ENCODE measurements at places on chromosomes 1 and 21.

- DNase-seq: no peak
Measured at GRCh38 chr1:157723157-157723556, 22.6 kb upstream of the FCRL3 start.

DNA sequence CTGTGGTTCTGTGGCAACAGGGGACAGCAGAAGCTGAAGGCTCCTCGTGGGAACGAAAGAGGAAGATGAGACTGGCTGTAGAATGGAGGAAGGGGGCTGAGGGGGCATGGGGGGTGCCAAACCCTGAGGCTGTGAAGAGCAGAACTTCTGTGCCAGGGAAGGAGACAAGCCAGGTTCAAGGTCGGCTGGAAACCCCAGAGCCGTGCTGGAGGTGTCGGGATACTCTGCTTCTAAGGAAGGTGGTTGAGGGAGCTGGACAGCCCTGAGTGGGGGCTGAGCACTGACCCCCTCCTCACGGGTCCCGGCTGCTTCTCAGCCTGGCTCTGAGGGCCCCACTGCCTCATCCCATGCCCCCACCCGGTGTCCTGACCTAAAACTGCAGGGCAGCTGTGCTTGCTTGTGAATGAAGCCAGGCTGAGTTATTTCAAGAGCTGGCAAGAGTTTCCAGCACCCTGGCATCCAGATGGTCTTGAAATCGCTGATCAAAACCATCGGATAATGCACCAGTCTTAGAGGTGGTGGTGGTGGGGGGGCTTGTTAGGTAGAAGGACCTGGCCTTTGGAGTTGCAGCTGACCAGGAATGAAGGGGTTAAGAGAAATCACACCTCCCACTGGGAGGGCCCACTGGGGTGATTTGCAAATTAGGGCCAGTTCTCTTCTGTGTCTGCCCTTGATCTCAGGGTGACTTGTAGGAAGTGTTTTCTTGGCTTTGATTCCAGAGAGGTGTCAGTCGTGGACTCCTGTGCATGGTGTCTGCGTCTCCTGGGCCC is 218.9 kb upstream of the C1orf174 start:
- no peak for DNase-seq

- DNase-seq: no peak
Measured at GRCh38 chr1:22123901-22124404, 18.9 kb downstream of the WNT4 start.

DNA sequence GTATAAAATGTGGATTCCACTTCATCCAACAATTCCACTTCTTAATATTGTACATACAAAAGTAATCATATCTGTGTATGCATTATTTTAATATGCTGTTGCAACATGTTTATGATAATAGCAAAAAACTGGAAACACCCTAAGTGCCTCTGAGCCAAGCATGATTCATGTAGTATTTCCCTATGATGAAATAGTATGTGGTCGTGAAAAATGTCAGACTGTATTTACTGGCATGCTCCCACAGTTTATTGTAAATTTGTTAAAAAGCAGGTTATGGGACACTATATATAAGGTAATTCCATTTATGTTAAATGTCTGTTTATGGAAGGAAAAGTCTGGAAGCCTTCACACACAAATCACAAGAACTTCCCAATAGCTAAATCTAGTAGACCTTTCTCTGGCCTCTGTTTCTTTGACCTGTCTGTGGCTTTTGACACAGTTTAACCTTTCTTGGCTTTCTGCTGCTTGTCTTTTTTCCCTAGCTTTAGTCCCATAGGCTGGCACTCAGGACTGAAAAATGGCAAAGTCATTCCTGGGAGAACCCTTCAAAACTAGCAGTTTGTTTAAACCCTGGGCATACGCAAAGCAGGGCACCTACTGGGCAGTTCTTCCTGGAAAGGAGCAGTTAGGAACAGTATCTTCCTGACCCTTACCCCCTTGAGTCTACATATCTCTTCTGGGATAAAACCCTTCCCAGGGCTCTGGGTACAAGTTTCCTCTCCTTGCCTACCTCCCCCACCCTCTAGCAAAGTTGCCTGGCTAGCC is 65.4 kb upstream of the ARTN start:
- peak; percentile 35 for DNase-seq

DNA sequence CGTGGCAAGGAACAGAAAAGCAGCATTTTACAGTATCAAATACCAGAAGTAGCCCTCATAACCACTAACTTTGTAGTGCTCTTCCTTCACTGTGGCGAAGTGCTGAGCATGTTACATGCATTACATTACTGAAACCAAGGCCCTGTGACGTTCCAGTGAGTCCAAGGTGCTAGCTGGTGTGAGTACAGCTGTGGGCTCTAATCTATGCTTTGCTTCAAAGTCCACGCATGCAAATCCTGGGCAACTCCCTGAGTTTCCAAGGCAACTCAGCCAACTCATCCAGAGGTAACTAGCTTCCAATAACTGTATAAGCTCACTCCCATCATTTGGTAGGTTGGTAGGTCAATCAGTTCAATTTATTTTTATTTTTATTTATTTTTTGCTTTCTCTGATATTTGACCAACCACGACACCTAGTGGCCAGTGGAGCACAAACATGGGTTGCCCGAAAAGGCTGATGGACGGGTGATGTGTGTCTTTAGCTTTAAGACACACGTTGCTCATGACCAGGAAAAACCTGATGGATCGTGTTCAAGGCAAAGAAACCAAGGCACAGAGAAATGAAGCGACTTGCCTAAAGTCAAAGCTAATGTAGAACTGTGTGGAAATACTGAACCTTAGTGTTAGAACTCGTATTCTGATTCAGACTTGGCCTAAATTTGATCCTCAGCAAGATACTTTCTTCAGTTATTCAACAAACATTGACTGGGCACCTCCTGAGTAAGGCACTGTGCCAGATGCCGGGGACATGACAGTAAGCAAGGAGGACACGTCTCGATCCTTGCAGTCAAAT is 73.0 kb downstream of the GNG12 start:
- peak; percentile 71 for DNase-seq

DNA sequence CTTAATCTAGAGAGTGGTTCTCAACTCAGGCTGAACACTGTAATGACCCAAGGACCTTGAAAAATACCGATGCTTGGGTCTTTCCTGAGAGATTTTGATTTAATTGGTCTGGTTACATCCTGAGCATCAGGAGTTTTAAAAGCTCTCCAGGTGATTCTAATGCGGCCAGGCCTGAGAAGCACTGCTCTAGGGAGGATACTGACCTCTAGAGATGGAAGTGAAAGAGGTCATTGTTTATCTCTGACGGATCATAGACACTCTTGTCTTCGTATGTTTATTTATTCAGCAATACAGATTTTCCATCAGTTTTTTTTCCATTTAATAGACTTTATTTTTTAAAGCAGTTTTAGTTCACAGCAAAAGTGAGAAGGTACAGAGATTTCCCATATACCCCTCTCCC is 54.5 kb upstream of the IGSF5 start:
- DNase-seq: no peak

DNA sequence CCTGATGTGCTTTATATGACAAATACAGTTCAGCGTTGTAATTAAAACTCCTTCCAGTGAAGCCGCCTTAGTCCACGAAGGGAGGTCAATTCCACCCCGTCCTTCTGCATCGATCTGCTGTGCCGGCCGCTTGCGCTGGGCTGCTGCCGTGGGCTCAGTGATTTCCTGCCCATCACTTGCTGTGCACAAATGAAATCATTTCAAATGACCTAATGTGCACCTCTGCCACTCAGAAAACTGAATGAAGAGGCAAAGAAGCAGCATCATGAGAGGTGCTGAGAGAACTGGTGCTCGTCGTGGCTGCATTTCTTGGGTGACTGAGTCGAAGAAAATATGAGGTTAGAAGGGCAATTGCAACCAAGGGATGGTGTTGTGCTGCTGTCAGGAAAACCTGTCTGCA is 144.3 kb upstream of the SYT6 start:
- DNase-seq: no peak

DNA sequence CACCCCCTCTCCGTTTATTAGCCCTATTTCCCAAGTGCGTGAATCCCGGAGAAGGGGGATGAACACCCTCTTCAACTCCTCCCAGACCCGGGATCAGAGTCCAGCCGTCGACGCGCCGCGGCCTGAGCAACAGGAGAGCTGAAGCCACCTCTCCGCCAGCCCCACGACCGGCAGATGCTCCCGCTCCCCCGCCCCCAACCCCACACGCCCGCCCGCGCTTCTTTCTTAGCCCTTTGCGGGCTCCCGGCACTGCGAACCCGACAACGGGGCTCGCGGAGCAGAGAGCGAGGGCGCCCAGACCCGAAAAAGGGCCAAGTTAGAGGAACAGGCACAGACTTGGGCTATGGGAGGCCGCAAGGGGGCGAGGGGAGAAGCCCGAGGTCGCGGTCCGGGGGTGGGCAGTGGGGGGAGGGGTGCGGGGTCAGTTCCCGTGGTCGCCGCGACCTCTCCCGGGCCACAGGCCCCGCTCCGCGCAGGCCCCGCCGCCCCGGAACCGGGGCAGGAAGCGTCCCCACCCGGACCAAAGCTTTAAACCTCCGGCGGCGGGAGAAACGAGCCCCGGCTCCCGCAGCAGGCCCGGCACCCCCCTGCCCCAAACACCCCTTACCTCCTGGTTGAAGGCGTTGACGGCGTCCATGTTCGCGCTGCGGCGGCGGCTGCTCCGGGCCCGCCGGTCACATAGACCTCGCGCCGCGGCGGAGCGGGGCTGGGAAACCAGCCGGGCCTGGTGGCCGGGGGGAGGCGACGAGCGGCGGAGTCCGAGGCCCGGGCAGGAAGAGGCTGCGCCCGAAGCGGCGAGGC is 662 bp downstream of the SCAF4 start:
- peak; percentile 51 for DNase-seq

GRCh38 chr1:46672696-46673095 is 1.0 kb downstream of the TEX38 start:
- no peak for DNase-seq

DNA sequence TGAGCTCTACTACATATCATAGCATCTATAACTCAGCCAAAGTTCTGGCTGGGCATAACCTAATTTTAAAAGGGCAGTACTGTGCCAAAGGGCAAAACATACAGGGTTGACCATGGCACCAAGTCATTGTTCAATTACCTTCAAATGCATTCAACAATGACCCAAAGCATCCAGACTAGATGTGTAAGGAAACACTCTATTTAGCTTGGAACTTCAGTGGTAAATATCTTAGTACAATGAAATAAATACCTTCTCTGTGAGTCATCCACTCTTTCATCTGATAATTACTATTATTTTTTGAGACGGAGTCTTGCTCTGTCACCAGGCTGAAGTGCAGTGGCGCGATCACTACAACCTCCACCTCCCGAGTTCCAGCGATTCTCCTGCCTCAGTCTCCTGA is 70.0 kb downstream of the NVL start:
- DNase-seq: no peak

DNA sequence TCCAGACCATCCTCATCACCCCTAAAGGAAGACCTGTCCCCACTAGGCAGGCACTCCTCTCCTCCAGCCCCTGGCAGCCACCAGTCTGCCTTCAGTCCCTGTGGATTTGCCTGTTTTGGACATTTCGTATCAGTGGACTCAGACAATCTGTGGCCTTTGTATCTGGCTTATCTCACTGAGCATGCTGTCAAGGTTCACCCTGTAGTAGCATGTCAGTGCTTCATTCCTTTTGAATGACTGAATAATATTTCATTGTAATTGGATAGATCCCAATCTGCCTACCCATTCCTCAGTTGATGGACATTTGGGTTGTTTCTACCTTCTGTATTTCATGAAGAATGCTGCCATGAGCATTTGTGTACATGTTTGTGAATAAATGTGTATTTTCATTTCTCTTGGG is 32.9 kb upstream of the RNF187 start:
- DNase-seq: no peak

- DNase-seq: peak; percentile 93
Measured at GRCh38 chr1:203440771-203441170, 34.8 kb upstream of the PRELP start.

DNA sequence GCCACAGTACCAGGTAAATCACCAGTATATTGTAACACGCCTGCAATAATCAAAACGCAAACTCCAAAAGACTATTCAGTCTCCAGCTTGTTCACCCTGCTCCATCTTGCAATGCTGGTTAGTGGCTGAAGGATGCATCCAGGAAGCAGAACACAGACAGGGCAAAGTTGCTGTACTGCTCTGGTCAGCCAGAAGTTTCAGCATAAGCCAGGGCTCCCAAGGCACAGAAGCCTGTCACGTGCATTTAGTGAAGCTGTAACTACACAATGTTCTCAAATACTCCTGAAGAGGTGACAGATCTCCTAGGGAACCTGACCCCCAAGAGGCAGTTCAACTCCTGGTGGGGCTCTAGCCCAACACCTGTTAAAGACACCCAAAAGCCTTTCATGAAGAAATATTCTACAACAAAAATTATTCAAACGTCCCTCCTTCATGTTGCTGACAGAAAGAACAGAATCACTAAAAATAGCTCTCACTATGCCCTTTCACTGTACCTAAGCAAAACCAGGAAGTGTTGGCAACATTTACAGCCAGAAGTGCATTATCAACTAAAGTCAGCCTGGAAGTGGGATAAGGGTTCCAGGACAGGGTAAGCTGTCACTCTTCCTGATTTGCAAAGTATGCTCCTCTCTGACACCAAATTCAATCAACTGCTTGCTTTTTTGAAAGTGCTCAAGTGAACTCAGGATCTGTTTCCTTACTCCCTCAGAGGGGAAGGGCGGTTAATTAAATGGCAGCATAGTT is 52.1 kb downstream of the SLC35D1 start:
- no peak for DNase-seq

GRCh38 chr1:154256686-154257085 is 15.7 kb upstream of the HAX1 start:
- no peak for DNase-seq

DNA sequence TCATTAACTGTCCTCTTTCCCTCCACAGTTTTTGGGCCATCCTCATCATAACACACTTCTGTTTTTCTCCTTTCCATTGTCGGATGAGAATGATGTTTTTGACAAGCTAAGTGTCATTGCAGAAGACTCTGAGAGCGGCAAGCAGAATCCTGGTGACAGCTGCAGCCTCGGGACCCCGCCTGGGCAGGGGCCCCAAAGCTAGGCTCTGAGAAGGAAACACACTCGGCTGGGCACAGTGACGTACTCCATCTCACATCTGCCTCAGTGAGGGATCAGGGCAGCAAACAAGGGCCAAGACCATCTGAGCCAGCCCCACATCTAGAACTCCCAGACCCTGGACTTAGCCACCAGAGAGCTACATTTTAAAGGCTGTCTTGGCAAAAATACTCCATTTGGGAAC is 28.6 kb upstream of the IFNAR1 start:
- DNase-seq: no peak

DNA sequence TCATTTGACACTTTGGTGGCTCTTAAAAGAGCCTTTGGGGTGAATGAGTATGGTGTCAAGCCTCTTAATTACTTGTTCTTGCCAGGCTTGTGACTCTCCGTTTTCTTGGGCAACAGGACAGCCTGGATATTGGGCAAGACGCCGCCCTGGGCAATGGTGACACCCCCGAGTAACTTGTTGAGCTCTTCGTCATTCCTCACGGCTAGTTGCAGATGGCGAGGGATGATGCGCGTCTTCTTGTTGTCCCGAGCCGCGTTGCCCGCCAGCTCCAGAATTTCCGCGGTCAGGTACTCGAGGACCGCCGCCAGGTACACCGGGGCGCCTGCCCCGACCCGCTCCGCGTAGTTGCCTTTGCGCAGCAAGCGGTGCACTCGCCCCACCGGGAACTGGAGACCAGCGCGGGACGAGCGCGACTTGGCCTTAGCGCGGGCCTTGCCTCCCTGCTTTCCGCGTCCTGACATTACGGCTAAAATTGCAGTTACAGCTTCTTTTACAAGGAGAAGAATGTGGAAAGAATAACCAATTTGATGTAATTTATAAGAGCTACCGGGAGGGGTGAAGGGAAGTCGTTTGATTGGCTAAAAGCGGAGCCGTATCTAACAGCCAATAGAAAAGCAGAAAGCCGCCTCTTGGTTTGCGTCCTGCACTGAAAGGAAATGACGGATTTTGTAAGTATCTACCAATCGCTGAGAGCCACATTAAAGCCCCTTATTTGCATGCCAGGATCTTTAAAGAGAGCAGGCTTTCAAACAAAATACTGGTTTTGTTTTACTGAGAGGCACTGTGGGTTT is 11.7 kb upstream of the BOLA1 start:
- peak; percentile 92 for DNase-seq

All from AG08395 (cell line).